ENCODE measurements at places on chromosomes 2 and 18.

DNA sequence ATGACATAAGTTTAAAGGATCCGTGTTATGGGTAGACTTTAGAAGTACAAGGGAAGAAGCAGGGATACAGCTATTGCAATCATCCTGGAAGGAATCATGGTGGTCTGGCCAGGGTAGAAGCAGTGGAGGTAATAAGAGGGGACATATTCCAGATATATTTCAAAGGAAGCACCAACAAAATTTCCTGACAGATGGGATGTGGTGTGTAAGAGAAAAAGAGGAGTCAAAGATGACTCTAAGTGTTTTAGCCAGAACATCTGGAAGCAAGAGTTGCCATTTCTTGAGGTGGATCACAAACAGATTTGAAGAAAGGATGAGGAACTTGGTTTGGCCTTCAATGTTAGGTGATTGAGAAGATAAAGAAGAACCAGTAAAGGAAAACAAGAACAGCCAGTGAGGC lies 133.1 kb upstream of the CTAGE1 start:
- no peak for DNase-seq

GRCh38 chr2:36482576-36483214 lies 115.3 kb downstream of the FEZ2 start:
- DNase-seq: no peak

- DNase-seq: no peak
These were observed 283.2 kb downstream of the INSIG2 start for GRCh38 chr2:118371515-118371914.

- no peak for DNase-seq
These were observed 8.5 kb upstream of the CELF4 start for GRCh38 chr18:37574113-37574512.

DNA sequence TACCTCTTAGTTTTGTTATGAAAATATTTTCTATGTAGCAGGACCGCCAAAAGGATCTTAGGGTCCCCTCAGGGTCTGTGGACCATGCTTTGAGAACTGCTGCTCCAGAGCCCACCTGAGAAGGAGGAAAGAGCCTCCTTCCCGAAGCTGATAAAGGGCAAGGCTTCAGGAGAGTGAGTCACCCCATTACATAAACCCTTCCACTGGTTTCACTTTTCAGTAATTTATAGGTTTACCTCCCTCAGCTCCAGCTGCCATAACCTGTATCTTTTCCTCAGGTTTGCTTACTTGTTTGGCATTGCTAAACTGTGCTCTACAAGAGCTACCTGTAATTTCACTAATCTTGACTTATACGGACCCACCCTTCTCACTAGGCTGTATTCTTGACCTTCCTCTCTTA lies 6.6 kb downstream of the TTLL4 start:
- DNase-seq: no peak

GRCh38 chr18:50662177-50662576 lies 102.3 kb downstream of the MAPK4 start:
- no peak for DNase-seq

- DNase-seq: no peak
These were observed 239.2 kb upstream of the HS6ST1 start for GRCh38 chr2:128557831-128558241.

GRCh38 chr2:102435741-102436140 lies 12.8 kb downstream of the IL18RAP start:
- no peak for DNase-seq

GRCh38 chr18:63892566-63892965 lies 5.1 kb downstream of the SERPINB2 start:
- no peak for DNase-seq

Measured in activated CD8-positive, alpha-beta memory T cell treated with anti-CD3 and anti-CD28 coated beads for 48 hours (primary cell).